ENCODE measurements at places on chromosomes 7 and 10.

DNA sequence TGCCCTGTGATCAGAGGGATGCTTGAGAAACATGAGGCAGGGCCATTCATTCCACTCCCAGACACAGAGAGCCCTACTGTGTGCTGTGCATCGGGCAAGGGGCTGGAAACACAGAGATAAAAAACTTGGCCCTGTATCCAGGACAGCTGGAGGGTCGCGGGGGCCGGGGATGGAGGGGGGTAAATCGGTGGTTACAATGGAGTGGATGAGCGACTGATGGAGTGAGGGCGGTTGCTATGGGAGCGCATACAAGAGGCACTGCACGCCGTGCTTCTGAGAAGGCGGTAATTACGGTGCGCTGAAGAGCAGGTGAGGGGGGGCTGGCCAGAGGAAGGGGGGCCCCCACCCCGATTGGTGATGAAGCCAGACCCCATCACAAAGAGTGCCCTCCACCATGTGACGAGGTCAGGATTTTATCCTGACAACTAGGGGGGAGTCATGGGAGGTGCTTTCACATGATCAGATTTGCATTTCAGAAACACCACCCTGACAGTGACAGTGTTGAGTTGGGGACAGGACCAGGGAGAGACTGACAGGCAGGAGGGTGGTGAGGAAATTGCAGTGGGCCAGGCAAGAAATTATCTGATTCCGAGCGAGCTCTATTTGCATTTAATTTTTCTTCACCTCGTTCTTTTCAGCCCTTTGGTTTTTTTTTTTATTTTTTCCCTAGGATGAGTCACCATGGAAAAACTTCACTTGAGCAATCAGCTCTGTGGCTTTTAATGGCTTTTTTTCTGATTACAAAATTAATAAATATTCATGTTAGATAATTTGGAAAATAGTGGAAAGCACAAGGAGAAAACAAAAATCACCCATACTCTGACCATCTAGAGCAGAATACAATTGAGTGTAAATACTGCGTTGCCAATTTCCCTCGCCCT lies 7.8 kb downstream of the CPA5 start:
- DNase-seq: no peak

- DNase-seq: no peak
Observed at GRCh38 chr7:125195156-125195555, 265.5 kb upstream of the POT1 start.

DNA sequence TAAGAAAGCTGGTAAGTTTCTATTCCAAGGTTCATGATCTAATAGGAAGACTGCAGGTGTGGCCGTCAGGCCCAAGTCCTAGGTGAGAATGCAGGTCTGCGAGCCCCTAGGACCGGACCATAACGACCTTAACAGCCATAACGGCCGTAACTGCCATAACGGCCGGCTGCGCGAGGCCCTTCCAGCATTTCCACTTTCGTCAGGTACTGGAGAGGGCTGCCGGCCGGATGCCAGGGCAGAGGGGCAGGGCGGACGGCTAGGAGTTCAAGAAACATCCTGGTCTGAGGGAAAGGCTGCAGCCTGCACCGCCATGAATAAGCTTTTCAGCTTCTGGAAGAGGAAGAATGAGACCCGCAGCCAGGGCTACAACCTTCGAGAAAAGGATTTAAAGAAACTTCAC lies at the start of gene ANKRD7:
TSS of gene ANKRD7 (plus strand) at position 184 of the 400 bp plus-strand sequence. CDS start at position 311, 127 bp downstream.
- no peak for DNase-seq

GRCh38 chr10:35668865-35669650 lies 27.0 kb upstream of the FZD8 start:
- DNase-seq: no peak

- DNase-seq: no peak
Observed at GRCh38 chr7:99648843-99649242, 31.0 kb downstream of the CYP3A5 start.

DNA sequence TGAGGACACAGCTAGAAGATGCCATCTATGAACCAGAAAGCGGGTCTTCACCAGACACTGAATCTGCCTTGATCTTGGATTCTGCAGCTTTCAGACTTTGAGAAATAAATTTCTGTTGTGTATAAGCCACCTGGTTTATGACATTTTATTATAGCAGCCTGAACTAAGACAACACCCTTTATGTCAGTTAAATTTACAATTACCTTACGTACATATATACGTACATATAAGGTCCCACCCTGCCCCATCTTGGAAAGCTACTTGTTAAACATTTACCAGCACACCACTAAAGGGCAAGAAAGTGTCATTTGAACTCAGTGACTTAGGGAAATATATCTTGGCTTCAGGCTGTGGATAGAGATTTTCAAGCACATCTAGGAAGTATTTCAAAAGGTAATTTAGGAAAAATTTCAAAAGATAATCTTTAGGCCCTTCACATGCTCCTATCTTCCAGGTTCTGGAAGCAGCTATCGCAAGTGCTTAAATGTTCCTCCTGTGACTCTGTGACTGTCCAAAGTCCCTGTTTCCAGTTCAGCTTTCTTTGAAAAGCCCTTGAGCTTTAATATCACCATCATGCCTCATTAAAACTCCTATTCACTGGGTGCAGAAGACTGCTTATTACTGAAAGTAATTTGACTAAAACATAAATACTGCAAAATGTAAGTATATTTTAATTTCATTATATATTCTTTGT lies 9.6 kb upstream of the SRI start:
- DNase-seq: no peak

GRCh38 chr7:21256310-21256877 lies 171.5 kb upstream of the SP4 start:
- peak; percentile 65 for DNase-seq

- DNase-seq: no peak
Observed at GRCh38 chr7:55069271-55069792, 50.5 kb downstream of the EGFR start.

GRCh38 chr7:14899030-14899429 lies 3.5 kb downstream of the DGKB start:
- no peak for DNase-seq

DNA sequence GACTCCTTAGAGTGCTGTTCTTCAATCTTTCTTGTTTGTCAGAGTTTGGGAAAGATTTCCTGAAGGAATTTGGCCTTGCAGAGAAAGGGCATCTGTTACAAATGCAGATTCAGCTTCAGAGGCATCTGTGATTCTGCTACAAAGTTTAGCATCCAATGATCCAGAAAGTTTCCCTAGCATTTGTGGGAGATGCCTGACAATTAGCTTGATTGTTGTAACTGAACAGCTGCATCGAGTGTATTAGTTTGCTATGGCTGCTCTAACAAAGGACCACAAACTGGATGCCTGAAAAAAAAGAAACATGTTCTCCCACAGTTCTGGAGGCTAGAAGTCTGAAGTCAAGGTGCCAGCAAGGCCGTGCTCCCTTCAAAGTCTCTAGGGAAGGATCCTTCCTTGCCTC lies 365.1 kb downstream of the GRID1 start:
- no peak for DNase-seq

- DNase-seq: no peak
Observed at GRCh38 chr7:2399848-2400587, 3.4 kb upstream of the CHST12 start.

DNA sequence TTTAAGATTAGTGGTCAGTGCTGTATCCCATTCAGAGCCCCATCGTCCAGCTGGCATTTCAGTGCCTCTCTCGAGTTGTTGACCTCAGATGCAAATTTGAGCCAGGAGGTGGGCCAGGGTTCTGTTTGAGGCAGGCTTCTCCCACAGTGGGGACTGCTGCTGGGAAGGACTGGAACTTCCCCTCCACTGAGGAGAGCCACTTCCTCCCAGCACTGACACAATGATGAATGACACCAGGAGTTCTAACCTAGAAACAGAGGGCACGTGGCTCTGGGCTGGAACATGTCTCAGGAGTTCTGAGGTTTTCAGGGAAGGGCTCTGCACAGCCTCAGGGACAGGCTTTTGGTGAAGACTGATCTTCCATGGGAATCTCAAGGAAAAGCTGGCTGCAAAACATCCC lies 18.3 kb upstream of the BTBD16 start:
- DNase-seq: no peak

GRCh38 chr10:60950300-60950699 lies 6.3 kb upstream of the RHOBTB1 start:
- no peak for DNase-seq

- DNase-seq: no peak
Observed at GRCh38 chr10:1685699-1686490, 51.4 kb downstream of the ADARB2 start.

DNA sequence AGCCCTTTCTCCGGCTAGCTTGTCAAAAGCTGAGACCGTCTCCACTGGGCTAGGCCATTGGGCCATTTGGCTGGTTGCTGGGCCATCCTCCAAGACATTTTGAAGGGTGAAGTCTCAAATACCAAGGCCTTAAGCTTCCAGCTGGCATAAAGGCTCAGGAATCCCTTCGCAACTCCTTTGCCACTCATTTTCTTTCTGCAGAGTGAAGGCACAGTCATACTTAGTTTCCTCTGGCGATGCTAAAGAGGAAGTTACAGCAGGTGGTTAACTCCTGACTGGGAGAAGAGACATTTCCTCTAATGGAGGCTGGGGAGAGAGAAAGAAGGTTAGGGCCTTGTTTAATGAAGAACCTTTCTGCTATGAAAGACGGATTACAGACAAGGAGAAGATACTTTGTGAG lies 4.8 kb upstream of the REPIN1 start:
- DNase-seq: no peak

- no peak for DNase-seq
Observed at GRCh38 chr10:48493083-48493871, 111.6 kb downstream of the ARHGAP22 start.

GRCh38 chr10:58264780-58265179 lies 2.9 kb downstream of the IPMK start:
- DNase-seq: no peak

DNA sequence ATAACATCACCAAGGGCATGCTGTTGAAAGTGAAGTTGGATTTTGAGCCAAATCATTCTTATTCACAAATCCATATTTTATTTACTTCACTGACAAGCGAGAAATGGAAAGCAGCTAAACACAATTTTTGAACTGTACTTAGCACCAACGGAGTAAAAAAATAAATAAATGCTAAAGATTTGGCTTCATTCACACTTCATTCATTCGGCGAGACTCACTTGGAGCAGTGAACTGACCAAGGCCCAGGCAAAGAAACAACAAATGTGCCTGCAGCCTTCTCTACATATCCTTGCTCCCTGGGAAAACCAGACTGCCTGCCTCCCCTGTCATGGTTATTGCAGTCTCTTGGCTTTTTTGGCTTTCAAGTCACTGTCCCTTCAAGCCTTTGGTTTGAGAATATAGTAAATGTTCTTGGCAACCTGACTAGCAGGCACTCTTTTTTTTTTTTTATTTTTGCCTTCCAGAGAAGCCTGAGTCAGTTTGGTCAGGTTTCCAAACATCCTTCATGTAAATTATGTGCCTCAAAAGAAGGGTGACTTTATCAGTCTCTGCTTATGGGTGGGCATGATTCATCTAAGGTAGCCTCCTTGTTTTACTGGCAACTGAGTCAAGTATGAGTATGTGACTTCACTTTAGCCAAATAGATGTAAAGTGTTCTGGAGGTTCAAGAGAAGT lies 177.6 kb upstream of the MEOX2 start:
- DNase-seq: no peak

GRCh38 chr7:106086062-106086461 lies 26.1 kb downstream of the SYPL1 start:
- no peak for DNase-seq

DNA sequence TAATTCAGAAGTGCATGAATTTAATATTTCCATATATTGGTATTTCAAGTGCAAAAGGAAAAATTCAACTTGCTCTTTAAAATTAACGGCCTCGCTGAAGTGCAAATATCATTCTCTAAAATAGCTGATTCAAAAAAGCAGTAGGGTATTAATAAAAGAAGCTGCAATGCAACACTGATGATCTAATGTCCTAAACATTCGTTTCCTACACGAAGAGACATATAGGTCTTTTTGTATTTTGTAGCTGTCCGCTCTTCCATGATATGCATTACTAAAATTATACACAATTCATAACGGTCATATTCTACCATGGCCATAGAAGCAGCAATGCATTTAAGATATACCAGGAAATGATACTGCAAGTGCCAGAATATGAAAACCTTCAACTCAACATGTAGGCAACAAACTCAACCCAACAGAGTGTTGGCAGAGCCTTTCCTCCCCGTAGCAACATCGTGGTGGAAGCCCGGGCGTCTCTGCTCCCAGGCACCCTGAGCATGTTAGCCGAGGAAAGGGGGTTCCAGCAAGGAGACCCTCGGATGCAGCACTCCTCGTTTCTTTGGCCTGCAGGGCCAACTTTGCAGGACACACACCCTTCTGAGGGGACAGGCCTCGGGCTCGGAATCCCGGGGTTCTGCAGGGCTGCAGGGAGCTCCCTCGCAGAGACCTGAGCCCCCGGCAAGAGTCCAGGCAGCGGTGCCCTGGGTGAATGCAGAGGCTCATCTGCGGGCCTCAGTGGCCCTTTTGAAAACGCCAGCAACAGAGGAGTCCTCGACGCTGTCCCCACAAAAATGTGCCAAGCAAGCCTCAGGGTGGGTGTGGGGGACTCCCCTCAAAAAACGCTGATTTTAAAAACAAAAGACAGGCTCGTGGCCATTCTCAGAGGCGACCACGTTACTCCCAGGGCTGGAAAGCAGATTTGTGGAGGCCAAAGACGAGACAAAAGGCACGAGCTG lies 1.6 kb downstream of the FAM171A1 start:
- DNase-seq: no peak

DNA sequence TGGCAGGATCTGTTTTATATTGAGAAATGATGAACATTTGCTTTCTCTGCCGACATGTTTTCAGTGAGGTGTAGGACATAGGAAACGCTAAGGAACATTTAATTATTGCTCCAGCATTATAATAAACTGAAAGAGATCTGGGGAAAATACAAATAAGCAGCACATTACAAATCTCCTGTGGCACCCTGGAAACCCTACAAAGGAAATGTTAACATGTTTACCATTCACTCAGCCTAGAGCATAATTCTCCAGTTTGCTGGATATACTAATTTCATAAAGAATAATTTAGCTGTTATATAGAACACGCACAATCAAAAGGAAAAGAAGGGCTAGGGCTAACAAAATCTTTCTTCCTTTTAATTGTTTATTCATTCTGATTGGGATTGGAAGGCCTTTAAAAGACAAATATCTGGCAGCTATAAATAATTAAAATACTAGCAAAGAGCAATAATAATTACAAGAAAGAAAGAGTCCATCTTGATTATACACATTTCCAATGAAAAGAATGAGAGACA lies 299.4 kb downstream of the CRPPA start:
- no peak for DNase-seq

DNA sequence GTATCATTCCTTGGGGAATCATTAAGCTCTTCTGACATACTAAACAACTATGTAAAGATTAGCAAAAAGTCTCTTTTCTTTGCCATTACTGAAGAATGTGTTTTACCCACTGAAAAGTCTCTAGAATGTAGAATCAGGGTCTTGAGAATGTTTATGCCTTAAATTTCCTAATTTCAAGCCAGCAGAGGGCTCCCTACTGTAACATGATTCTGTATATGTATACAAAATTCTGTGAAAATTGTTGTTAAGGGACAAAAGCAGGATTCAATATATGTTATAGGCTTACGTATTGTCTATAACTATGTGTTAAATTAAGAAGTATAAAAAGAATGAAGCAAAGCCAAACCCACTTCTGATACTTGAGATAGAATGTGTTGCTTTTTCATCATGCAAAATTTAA lies 296.9 kb upstream of the DGKB start:
- no peak for DNase-seq

GRCh38 chr7:134022286-134022911 lies 104.7 kb upstream of the LRGUK start:
- DNase-seq: no peak

- no peak for DNase-seq
Observed at GRCh38 chr10:22429981-22430421, 84.7 kb downstream of the SPAG6 start.

- DNase-seq: peak; percentile 31
Observed at GRCh38 chr10:100370714-100371481, 23.9 kb downstream of the SCD start.

- DNase-seq: no peak
Observed at GRCh38 chr7:99833289-99833877, 5.6 kb downstream of the CYP3A43 start.

- DNase-seq: no peak
Observed at GRCh38 chr10:102261842-102262241, 16.5 kb downstream of the GBF1 start.
